Cortex of kidney (tissue), 1 donor: ENCODE measurements at places on chromosomes 1 and 21.

DNA sequence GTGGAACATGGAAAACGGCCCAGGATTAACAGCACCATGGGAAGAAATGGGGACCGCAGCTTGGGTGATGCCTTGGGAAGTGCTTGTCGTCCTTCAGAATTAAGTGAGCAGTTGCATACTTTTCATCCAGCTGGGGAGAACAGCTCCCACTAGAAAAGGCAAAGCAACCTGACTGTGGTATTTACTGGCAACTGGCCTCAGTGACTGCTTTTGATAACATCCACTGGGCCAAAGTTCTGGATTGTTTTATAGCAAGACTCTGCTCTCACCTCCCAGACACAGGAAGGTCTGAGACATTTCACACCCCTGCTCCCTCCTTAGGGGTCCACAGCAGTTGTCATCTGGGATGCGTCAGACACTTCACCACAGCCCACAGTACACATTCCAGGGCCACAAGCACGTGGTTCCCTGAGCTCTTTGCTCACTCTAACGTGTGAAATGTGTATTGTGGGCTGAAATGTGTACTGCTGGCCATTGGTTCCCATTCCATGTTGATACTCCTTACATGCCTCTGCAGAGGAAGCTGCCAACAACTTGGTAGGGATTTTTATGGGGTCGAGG is 6.6 kb downstream of the PAPPA2 start:
- DNase-seq = no peak

- DNase-seq = no peak
These were observed 186.9 kb downstream of the MATN1 start for GRCh38 chr1:30536530-30536929.

DNA sequence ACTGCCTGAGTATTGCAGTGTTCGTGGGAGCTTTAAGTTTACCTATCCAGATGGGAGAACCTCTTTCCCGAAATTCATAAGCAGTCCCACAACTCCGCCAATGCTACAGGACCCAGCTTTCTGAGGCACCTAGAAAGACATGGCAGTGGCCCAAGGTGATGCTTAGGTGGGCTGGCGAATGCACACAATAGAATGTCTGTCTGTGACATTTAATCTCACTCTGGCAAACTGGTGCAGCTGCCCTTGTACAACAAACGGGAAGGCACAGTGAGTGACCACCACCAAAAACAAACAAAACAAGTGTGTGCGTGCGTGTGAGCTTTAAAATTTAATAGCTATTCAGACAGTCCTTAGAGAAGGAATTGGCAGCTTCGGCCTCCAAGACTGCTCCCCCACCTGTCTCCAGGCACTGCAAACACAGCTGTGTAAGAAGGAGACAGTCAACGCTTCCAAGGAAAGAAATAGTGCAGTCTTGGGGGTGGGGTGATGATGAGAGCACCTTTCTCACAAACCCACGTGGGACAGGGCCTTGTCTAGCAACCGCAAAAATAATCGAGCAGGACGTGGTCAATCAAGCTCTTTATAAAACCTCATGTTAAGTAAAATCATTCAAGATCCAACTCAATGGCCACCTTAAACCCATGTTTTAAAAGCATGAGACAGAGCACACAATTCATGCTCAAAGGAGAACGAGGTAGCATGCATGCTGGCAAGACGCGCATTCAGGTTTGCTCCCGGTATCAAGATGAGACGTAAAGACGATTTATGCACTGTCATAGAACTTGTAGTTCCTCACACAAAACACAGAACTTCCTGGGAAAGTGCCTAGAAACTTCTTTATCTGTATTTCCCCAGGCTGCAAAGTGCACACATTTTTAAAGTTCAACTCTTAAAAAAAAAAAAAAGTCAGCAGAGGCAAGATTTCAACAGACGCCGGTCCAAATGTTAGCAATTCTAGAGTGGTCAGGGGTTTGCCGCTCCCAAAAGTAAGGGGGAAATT is 84.1 kb downstream of the TM2D1 start:
- DNase-seq = no peak

GRCh38 chr1:115338457-115338820 is 390 bp upstream of the NGF start:
- DNase-seq = no peak

- no peak for DNase-seq
These were observed 108.2 kb downstream of the NBPF12 start for GRCh38 chr1:147046189-147046862.

DNA sequence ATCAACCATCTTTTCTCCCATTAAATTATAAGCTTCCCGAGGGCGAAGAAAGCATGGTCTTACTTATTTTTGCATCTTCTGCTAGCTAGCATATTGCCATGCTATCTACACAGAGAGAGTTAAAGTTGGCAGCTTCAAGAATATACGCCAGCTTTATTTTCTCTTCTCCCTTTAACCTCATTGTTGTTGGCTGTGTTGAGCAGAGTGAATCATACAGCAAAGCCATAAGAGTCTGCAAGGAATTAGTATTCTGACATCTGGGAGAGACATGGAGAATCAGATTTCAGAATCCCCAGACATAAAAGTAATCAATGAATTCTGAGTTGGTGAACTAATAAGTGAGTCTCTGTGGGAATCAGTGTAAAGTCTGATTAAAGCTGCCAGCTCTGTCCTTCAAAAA is 649.6 kb upstream of the PTBP2 start:
- DNase-seq = no peak

DNA sequence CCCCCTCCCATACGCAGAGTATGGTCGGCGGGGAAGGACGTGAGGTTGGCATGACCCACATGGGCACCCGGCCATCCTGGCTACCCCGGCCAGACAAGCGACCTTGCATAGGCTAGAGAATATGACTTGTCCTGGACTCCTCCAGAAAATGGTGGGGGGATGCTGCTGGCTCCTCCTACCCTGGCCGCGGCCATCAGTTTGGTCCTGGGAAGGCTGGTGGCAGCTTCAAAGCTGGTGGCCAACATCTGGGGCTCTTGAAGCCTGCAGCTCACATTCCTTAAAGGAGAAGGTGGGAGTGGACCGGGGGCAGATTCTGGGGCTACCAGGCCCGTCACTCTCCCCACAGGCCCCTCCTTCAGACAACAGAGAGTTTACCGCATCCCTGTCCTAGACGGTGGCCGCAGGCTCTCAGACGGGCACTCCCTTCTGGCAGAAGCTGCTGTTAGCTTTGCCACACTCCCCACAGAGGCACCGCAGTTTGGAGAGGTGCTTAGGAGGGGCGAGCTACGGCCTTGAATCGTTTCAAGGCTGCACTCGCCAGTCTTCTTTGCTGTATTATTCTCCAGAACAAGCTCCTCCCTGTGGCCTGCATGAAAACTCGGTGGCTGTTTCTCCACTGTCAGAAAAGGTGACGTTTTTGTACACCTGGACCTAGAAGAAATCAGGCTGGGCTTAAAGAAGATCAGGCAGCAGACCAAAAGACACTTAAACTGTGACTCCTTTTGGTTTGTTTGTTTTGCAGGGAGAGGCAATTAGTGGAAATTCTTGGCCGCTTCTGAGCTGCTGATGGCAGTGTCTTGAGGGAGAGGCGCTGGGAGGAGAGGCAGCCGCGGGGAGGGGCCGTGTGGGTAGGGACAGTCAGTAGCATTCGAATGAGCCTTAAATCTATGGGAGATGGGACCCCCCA is 68.0 kb downstream of the RUNX3 start:
- no peak for DNase-seq
